ENCODE measurements at places on chromosomes 2 and 18.

DNA sequence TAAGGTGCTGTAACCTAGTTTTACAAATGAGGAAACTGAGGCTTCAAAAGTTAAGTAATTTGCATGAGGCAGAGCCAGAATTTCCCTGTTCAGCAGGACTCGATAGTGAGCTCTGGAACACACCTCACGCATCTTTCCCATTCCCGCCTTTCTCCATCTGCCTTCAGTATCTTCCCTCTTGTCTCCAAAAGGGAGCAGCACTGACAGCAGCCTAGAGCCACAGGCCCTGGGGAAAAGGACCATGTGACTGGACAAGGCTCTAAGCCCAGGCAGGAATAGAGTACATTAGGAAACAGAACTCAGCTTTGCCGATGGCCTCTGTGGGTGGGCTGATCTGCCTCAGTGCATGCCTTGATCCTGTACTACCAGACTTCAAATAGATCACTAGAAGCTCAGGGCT lies 21.5 kb downstream of the GPR155 start:
- no peaks in the 10 kb centered on the region for H3K4me1 ChIP-seq
- H3K4me3 ChIP-seq: no peak overlapping the region
- DNase-seq: no peak
- H3K27me3 ChIP-seq: no peaks in the 10 kb centered on the region

GRCh38 chr2:160650196-160651118 lies 156.8 kb upstream of the RBMS1 start:
- no peaks in the 10 kb centered on the region for H3K27me3 ChIP-seq
- no peak overlapping the region for H3K4me3 ChIP-seq
- H3K27ac ChIP-seq: no peak overlapping the region

DNA sequence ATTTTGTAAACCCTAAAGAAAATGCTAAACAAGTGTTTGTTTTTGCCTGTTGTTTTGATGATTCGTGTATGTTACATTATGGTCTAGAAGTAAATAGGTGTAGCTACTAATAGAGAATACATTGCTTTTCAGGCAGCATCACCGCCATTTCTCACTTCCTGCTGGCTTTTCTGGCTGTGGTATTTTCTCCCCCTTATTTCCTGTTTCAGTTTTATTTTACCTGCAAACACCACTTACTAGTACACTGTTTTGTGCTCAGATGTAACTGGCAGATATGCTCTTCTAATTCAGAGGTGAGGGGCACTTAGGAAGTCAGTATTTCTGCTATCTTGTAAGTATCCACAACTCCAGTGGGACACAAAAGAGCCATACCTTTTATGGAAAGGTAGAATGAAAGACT lies 38.1 kb upstream of the SLC3A1 start:
- peaks cover 32% of the 10 kb centered on the region for H3K4me1 ChIP-seq
- peaks cover 2% of the 10 kb centered on the region for H3K36me3 ChIP-seq
- no peaks in the 10 kb centered on the region for H3K27me3 ChIP-seq
- no peak overlapping the region for H3K27ac ChIP-seq
- no peak overlapping the region for H3K4me3 ChIP-seq

DNA sequence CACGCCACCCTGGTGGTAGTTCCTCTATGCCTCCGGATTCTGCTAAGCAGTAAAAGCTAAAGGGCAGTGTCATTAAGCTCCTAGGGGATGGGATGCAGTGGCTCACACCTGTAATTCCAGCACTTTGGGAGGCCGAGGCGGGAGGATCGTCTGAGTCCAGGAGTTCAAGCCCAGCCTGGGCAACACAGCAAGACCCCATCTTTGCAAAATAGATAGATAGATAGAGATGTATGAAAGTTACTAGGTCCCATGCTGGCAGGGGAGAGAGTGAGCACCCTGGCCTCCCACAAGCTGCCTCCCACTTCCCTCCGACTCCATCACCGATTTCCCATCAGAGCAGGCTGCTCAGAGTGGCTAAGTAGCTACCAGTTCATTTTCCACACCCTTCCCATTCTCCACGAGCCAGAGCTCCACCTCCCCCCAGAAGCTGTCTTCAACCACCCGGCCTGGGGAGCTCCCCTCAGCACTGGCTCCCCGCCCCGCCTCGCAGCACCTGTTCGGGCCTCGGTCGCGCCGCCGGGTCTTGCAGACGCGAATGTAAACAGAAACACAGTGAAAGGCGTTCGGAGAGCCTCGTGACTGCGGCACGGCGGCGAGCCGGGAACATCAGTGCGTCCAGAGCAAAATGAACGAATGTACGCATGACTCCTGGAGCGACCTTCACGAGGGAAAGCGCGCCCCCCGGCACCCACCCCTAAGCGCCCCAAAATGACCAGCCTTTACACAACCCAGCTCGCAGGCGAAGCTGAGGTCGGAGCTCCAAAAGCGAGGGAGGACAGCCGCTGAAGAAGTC lies 598 bp upstream of the CEP68 start:
- H3K27me3 ChIP-seq: no peaks in the 10 kb centered on the region
- H3K36me3 ChIP-seq: no peaks in the 10 kb centered on the region
- H3K4me3 ChIP-seq: peak overlapping the region; percentile 93
- peak overlapping the region; percentile 67 for H3K27ac ChIP-seq
- DNase-seq: no peak
- peaks cover 51% of the 10 kb centered on the region for H3K4me1 ChIP-seq

DNA sequence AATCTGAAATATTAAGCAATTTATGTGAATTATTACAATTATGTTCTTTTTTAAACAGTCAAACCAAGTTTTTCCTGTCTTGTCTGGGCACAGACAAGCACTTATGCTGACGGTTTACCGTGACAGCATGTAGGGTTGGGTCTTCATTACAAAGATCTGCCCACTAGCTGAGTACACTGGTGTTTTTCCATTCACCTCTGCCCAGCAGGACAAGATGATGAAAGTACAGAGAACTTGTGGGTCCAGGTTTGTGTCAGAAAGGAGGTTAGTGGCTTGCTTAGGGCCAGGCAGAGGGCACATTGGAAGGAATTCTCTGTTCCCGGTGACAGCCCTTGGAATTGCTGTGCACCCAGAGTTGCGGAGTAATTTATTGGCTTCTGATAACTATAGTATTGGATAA lies 14.0 kb downstream of the NABP1 start:
- DNase-seq: peak; percentile 20
- no peak overlapping the region for H3K27ac ChIP-seq
- H3K36me3 ChIP-seq: peaks cover 32% of the 10 kb centered on the region
- H3K4me3 ChIP-seq: no peak overlapping the region
- H3K27me3 ChIP-seq: no peaks in the 10 kb centered on the region

GRCh38 chr2:114294741-114295140 lies 147.7 kb upstream of the DPP10 start:
- no peak overlapping the region for H3K27ac ChIP-seq
- no peaks in the 10 kb centered on the region for H3K4me1 ChIP-seq
- no peaks in the 10 kb centered on the region for H3K36me3 ChIP-seq
- DNase-seq: no peak

GRCh38 chr18:62894681-62895390 lies 179.5 kb downstream of the PHLPP1 start:
- DNase-seq: no peak
- H3K36me3 ChIP-seq: peaks cover 4% of the 10 kb centered on the region
- no peaks in the 10 kb centered on the region for H3K4me1 ChIP-seq
- no peak overlapping the region for H3K27ac ChIP-seq

DNA sequence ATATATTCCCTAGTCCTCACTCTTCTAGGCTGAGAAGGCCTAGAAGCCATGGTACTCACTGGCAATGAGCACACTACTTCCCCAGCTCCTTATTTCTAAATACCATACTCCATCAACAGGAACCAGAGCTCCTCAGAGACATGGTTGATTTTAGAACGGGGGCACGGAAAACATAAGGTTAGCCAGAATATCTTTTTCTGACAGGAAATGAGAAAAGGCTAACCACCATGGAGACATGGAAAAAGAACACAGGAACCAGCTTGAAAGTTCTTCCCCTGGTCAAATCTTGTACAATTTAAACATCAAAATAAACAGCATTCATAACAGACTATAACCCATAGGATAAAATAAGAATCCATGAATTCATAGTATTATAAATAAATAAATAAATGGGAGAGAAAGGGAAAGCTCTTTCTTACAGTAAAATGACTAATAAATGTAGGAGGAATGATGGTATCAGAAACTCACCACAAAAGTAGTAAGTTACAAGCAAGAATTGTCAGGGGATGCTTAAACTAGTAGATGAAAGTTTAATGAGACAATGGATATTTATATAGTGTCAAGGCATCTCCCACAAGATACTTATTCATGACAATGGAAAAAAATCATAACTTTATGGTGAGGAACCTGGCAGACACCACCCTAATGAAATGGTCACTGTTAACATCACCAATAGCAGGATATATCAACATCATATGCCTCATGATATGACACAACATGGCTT lies 20.6 kb upstream of the GCC2 start:
- peaks cover 6% of the 10 kb centered on the region for H3K27me3 ChIP-seq
- no peak for DNase-seq
- H3K36me3 ChIP-seq: no peaks in the 10 kb centered on the region
- no peaks in the 10 kb centered on the region for H3K4me1 ChIP-seq
- H3K27ac ChIP-seq: no peak overlapping the region
- no peak overlapping the region for H3K4me3 ChIP-seq

DNA sequence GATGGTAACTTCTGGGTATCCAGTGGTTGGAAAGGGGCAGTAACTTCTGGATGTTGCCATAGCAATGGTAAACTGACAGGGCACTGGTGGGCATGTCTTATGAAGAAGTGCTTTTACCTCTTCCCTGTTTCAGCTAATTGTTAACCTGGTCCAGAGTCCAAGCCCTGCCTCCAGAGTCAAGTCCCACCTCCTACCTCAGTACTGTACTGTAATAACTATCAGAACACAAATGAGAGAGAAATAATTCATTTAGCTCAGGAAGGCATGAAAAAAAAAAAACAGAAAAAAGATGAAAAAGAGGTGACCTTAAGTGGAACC lies 237.0 kb downstream of the ZNF804A start:
- H3K4me1 ChIP-seq: no peaks in the 10 kb centered on the region
- no peaks in the 10 kb centered on the region for H3K27me3 ChIP-seq
- H3K36me3 ChIP-seq: no peaks in the 10 kb centered on the region

DNA sequence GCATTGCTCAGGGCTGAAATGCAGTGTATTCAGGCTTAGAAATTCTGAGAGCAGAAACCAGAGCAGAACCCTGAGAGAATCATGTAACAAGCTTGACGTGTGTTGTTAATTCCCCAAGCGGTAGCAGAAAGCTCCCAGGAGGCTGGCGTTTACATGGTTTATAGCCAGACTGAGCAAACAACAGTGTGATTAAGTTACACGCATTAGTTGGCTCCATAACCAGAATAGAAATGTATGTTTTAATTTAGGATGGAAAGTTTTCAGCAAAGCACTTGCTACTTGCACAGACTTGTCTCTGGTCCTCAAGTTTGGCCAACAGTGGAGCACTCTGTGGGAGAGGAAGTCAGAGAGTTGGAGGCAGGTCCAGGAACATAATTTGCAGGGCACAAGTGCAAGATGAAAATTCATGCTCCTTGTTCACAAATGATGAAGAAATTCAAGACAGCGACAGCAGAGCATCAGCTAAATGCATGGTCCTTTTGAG lies 69.3 kb downstream of the MAPK4 start:
- H3K27ac ChIP-seq: no peak overlapping the region
- H3K36me3 ChIP-seq: no peaks in the 10 kb centered on the region
- H3K4me3 ChIP-seq: no peak overlapping the region

GRCh38 chr2:67566285-67566684 lies 169.2 kb downstream of the ETAA1 start:
- H3K36me3 ChIP-seq: no peaks in the 10 kb centered on the region
- H3K27me3 ChIP-seq: peaks cover 2% of the 10 kb centered on the region
- no peaks in the 10 kb centered on the region for H3K4me1 ChIP-seq
- no peak for DNase-seq
- no peak overlapping the region for H3K4me3 ChIP-seq

DNA sequence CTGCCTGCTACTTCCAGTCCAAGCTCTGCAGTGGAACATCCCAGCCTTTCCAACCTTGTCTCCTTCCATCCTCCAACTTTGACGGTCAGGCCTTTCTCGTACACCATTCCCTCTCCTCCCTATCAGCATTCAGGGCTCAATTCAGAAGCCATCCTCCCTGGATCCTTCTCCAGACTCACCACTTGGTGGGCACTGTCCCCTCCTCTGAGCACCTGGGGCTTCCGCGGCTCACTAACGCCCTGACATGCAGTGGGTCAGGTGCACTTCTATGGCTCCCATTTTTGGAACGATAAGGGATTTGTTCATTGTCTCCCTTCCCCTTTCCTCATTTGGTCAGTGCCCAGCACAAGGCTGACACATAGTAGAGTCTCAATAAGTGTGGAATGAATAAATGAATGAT lies 56.7 kb downstream of the TNS1 start:
- H3K4me1 ChIP-seq: peaks cover 2% of the 10 kb centered on the region
- no peaks in the 10 kb centered on the region for H3K36me3 ChIP-seq
- no peak for DNase-seq
- H3K4me3 ChIP-seq: no peak overlapping the region

GRCh38 chr18:54805571-54806334 lies 22.5 kb upstream of the RAB27B start:
- H3K27me3 ChIP-seq: no peaks in the 10 kb centered on the region
- peaks cover 8% of the 10 kb centered on the region for H3K4me1 ChIP-seq
- DNase-seq: no peak
- no peak overlapping the region for H3K4me3 ChIP-seq

DNA sequence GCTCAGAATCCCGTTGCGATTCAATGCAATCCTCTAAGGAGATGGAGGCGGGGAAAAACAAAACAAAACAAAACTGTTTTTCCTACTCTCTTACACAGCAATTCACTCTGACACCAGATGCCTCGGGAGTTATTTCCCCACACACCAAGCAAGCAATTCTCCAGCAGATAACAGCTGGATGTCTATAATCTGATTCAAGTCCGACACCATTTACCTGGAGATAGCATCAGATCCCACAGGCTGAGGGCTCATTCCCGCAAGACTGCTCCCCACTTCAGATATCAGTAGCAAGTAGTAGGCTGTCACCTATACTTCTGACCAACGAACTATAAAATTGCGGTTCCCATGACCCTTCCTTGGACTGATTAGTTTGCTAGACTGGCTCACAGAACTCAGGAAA lies 58.7 kb downstream of the DTNB start:
- no peaks in the 10 kb centered on the region for H3K27me3 ChIP-seq
- no peaks in the 10 kb centered on the region for H3K36me3 ChIP-seq
- H3K27ac ChIP-seq: no peak overlapping the region
- no peak for DNase-seq

All from activated naive CD4-positive, alpha-beta T cell treated with anti-CD3 and anti-CD28 coated beads for 36 hours (primary cell).